ENCODE measurements at places on chromosomes 7 and 10.

GRCh38 chr7:41874201-41874785 is 171.4 kb upstream of the INHBA start:
- no peak for DNase-seq

DNA sequence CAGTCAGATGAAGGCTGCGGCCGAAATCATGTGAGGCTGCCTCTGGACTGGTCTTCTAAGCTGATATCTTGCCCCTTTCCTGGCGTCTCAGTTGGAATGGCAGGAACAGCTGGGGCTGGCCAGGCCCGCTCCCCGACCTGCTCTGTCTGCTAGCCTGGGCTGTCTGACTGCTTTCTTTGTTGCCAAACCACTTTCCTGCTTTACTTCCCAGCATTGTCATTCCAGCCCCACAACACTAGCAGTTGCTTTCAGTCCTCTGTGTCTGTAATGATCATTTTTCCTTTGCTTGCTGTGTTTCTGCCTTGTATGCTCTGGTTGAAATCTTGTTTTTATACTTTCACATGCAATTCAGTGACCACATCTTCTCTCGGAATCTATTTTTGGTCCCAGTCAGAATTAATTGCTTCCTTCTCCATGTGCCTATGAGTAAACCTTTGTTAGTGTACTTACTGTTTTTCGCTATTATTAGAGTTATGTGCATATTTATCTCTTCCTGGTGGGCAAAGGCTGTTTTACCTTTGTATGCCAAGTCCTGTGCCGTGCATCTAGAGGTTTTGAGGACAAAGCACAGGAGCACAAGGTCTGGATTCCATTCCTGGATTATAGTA is 21.6 kb downstream of the PRPF18 start:
- no peak for DNase-seq

DNA sequence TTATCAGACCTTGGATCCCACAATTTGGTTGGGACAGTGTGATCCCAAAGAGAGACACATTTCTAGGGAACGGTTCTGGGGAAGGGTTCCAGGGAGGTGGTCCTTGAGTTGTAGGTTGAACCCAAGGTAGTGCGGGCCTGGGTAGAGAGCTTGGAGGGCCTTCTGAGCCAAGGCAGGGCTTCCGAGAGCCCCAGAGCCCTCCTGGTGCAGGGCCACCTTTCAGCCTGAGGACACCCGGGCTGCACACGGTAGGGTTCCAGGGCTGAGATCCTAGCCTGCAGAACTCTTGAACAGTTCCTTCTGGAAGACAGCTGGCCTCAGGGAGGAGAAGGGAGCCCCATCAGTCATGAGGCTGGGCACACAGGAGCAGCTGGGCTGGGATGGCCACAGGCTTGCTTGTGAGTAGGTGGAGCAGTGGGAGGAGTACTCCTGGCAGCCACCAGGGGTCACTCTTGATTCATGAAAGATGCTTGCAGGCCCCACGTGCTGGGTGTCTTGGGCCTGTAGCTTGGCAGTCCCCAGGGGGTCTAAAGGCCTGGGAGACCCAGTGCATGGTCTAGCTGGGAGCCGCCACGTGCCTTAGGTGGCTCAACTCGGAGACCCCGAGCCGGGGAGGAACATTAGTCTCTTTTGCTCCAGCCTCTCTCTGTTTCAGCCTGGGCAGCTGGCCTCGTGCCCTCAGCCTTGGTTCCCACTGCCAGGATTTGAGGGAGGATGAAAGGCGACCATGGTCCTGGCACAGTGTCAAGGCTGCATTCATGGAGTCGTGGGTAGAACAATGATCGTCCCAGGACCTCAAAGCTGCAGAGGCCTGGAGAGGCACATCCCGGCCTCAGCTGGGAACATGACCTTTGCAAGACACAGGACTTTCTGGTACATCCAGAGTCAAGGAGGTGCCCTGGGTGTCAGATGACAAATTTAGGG is 381.6 kb downstream of the TYW1 start:
- peak; percentile 29 for DNase-seq

GRCh38 chr7:41835976-41836530 is 133.2 kb upstream of the INHBA start:
- DNase-seq = no peak

DNA sequence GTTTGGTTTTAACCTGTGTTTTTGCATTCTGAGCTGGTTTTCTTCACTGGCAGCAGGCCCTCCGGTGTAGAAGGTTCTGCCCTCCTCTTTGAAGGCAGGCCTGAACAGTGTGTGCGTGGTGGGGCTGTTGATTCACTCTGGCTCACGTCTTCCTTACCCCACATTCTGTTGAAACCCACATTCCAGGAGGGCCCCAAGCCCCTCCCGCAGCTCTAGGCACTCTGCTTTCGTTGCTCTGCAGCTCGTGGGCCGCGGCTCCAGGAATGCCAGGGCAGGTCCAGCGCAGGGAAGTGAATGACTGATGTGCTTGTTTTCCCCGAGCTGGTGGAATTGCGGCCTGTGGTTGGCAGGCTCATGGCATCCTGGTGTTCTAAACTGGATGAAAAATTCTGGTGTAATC is 49.0 kb downstream of the HTRA1 start:
- DNase-seq = no peak

All from AG04450 (cell line).